NCI-H1436 (cell line): ENCODE measurements at places on chromosomes 16 and 17.
A peak's percentile ranks its signal among the peaks of the same experiment; 100 is the strongest.

DNA sequence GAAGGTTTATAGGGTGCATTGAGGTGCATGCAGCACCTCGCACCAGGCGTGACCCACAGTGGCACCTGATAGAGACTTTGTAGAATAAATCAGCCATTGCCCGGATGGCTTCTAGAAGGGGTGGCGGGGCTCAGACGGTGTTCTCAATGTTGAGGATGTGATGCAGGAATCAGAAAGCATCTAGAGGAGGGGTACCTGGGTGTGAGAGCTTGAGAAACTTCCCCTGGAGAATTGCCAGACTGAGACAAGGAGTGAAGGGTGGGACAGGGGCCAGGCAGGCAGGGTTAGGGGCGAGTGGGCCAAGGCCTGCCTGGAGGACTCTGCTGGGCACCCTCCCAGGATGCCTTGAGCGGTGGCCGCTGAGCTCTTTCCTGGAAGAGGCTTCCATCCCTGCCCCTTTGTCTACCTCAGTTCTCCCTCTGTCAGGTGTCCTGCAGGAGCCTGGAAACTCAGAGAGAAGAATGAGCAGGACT, 9.3 kb upstream of the ADGRG1 start:
- no peak for DNase-seq

- DNase-seq, result peak; percentile 84
Observed at GRCh38 chr17:63699638-63700527, at the start of gene LIMD2. TSS of gene LIMD2 (minus strand) at chr17:63700125. CDS start at chr17:63699298, 827 bp downstream.

DNA sequence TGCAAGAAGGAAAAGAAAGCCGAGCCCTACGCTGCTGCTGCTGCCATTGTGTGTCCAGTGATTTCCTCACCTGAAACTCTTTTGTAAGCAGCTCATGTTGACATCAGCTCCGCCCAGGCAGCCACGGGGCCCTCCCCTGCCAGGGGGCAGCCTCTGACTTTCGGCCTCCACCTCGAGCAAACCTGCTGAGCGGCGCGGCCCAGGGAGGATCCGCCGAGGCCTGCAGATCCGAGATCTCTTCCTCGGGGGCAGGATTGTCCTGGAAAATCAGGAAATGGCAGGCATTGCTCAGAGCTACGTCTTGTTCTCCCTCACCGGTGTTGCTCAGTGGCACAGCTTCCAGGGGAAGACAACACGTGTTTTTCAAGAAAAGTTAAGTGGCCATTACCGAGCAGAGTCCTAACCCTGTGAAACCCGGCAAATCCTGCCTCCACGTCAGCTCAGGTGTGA, 35.6 kb upstream of the ZNF750 start:
- DNase-seq, result no peak

DNA sequence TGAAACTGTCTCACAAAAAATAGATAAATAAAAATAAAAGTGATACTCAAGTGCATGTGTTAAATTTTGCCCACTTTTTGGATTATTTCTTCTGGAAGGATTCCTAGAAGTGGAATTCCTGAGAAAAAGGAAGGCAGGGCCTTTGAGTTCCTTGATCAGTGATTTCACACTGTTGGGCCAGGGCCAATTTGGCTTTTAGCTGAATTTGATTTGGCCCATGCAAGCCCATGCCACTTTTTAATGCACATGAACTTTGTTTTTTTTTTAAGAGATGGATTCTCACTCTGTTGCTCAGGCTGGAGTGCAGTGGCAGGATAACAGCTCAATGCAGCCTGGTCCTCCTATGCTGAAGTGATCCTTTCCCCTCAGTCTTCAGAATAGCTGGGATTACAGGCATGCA, 96.3 kb downstream of the TNFRSF13B start:
- DNase-seq, result no peak

- DNase-seq, result no peak
Observed at GRCh38 chr16:27154705-27155521, 48.4 kb upstream of the KDM8 start.

- no peak for DNase-seq
Observed at GRCh38 chr16:75011634-75012307, 12.9 kb downstream of the ZNRF1 start.

GRCh38 chr16:56956076-56956475, 5.7 kb upstream of the CETP start:
- DNase-seq, result no peak
